ENCODE measurements at places on chromosomes 6 and 20.
A peak's percentile ranks its signal among the peaks of the same experiment; 100 is the strongest.

GRCh38 chr20:49999329-49999728, 16.5 kb downstream of the SNAI1 start:
- no peak for DNase-seq

DNA sequence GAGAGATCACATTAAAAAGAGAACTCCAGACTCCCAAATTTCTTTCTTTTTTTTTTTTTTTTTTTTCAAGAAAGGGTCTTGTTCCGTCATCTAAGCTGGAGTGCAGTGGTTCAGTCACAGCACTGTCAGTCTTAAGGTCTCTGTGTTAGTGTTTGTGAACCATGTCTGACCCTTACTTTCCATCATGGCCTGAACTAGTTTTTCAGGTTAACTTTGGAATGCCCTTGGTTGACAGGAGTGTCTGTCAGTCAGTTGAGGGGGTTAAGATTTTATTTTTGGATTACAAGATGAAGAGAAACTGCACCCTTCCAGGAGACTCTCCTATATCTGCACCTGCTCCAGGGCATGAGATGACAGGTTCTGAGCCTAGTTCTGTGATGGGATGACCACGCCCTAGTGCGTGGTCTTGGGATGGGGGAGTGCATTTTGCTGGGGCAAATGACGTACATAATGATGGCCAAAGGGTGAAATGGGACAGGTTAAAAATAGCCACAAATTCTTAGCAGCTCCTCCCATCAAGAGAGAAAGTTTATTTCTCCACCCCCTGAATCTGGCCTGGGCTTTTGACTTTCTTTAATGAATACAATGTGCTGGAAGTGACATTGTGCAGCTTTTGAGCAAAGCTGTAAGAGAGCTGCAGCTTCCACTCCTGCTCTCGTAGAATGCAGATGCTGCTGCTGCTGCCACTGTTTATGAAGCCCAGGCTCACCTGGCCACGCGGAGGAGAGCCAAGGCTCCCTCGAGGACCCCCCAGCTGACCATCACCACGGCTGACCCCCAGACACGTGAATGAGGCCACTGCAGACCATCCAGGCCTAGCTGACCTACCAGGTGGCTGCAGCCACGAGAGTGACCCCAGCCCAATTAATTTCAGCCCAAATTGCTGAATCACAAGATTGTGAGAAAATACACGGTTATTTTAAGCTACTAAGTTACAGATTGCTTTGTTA, 29.7 kb upstream of the FAM50B start:
- no peak for DNase-seq

- no peak for DNase-seq
These were observed 11.0 kb upstream of the HDGFL1 start for GRCh38 chr6:22558288-22558882.

DNA sequence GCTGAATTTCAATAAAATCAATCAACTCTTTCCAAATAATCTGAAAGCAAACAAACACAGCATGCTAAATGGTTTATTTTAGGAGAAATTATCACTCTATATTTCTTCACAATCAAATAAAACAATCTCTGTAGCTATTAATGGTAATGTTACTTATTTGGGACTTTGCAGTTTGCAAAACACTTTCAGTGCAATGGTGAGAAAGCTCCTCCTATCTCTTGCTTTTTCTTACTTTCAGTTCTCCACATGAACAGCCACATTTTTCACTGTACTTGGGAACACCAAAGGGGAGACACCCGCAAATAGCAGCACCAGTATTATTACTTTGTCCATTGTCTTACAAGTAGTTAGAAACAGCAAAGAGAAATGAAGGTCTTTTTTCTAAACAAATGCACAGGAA, 92.4 kb downstream of the DST start:
- DNase-seq, result no peak

DNA sequence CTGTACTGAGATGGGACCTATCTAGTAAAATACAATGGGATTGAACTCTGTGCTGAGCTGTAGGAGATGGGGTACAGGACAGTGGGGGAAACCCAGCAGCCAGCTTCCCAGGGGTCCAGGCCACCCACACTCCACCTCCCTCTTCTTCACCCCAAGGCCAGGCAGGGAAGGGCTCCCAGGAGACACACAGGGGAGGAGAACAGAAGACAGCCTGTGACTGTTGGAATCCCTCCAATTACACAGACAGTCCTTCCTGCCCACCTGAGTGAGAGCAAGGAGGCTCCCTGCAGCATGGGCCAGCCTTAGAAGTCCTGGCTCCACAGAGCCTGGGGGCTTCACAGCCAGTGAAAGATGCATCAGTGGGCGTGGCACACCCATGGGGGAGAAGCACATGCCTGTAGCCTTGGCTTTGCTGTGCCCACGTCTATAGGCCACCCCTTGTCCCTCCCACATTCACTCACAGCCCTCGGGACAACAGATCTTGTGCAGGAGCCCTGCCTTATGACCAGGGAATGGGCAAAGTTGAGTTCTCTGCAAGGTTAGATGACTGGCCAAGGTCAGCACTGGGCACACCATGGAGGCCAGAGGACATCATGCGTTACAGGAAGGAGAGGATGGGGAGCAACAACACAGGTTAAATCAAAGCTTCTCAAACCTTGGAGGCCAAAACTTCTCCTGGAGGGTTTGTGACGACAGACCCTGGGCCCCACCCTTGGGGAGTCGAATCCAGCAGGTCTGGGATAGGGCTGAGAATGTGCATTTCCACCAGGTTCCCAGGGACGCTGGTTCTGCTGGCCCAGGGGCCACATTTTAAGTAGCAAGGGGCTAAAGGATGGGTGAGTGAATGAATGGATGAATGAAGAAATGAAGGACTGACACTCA, 12.3 kb upstream of the CST7 start:
- DNase-seq, result no peak

DNA sequence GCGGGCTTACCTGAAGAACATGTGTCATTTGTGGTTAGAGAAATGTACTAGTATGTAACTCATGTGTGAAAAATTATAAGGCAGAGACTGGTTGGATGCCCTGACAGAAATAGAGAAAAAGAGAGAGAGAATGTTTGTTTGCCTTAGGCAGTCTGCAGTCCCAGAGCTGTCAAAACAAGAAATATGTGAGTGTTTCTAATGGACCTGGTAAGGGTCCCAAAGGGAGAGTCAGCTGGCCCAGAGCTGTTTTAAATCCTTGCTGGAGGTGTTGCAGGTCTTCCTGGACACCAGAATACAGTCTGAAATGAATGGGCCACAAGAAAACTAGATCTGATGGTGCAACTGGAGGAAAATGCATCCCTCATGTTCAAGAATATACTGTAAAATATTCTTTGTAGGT, 158.3 kb upstream of the OGFRL1 start:
- DNase-seq, result no peak

DNA sequence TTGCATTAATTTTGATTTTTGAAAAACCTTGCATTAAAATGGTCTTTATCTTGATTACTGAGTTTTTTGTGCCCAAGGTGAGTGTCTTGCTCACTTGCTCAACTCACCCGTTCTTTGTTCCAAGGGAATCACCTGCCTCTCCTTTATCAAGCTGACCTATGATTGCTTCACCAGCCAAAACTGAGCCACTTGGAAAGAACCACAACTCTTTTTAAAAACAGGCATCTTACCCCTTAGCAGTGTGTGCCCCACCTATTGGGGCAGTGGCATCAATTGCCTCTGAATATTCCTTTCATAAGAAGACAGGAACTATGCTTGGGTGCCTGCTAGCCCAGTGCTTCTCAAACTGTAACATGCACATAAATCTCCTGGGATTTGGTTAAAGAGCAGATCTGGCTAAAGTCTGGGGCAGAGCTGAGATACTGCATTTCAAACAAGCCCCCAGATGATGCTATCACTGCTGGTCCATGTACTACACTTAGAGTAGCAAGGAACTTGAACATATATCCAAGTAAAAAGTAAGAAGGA, 3.3 kb upstream of the STK38 start:
- no peak for DNase-seq

- DNase-seq, result no peak
These were observed 252.9 kb downstream of the TPBG start for GRCh38 chr6:82616386-82617028.

DNA sequence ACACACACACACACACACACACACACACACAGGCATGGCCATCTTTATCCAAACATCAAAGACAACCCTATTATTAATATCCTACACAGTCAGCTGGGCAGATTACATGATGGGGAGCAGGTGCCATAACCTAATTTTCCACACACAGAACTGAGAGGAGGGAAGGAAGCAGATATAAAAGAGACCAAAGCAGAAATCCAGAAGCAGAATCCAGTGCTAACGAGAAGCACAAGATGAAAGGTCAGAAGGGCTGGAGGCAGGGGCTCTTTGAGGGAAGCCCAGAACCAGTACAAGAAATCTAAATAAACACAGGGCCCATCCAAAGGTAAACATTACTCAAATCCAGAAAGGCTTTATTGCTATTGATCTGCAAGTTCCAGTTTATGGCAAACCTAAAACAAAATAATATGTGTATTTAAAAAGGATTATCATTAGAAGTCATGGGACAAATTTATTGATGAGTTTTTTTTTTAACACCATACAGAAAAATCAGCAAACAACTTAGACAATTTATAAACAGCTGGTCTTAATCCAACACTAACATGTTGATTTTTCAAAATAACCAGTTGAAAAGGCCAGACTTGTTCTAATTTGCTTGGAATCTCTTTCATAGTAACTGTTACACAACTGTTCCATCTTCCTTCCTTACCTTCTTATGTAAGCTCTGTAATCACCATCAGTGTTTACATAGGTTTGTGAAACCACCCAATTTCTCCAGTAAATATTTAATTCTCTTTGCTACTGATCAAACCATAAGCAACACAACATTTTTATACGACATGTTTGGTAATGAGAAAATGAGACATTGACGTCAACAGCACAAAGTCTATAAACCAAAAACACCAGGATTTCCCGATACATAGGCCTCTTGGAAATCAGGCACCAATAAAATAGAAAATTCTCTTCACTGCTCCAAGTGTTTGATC, 34.2 kb downstream of the SLC23A2 start:
- DNase-seq, result no peak

- no peak for DNase-seq
These were observed 7.5 kb upstream of the BAK1 start for GRCh38 chr6:33587529-33587928.

- no peak for DNase-seq
These were observed 463.0 kb upstream of the AGPAT4 start for GRCh38 chr6:161736781-161737292.

DNA sequence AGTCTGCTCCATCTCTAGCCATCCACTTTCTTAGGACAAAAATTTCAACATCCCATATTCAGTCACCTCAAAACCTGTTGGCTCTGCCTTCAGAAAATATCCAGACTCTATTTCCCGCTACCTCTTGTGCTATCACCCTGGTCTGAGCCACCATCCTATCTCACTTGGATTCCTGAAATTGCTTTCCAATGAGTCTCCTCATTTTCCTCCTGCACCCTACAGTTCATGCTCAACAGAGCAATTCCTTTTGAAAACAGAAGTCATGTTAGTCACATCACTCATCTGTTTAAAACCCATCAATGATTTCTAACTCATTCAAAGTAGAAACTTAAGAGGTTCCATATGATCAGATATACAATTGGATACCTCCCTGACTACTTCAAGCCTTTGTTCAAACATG, 229.9 kb downstream of the ADGRG6 start:
- DNase-seq, result no peak

GRCh38 chr6:73393278-73393677, 1.4 kb upstream of the DDX43 start:
- DNase-seq, result no peak

- no peak for DNase-seq
These were observed 43.4 kb upstream of the SPTLC3 start for GRCh38 chr20:12965212-12965869.

GRCh38 chr20:12827816-12828385, 180.9 kb upstream of the SPTLC3 start:
- DNase-seq, result peak; percentile 12

- peak; percentile 73 for DNase-seq
These were observed 174.4 kb upstream of the RIN2 start for GRCh38 chr20:19583532-19584175.

DNA sequence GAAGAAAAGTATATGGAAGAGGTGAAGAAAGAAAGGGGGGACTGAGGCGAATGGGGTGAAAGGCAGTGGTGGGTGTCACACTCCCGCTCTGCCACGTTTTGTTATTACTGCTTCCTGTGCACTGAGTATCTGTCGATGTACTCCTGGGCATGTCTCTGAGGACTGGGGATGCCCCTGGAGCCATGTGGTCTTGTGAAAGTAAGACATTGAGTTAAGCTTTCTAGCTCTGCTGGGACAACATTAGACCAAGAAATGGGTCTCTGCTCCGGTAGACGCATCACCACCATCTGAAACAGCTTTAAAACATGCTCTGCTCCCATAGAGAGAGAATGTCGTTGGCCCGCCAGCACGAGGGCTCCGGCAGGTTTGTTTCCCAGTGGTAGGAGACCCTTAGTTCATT, 40.0 kb downstream of the IRF4 start:
- no peak for DNase-seq

DNA sequence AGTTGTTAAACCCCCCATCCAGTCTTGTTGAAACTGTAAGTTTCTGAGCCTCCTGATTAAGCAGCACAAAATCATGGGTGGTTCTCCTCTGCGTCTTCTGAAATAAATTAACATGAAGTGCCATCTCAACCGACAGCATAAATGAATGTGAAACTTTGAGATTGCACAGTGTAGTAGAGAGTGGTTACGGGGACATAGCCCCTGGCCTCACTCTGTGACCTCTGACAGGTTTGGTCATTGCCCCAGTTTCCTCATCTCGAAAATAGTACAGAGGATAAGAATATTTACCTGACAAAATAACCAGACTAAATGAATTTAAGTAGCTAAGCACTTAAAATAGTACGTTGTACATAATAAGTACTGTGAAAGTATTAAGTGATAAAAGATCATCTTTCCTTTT, 19.1 kb downstream of the NKX2-4 start:
- no peak for DNase-seq

DNA sequence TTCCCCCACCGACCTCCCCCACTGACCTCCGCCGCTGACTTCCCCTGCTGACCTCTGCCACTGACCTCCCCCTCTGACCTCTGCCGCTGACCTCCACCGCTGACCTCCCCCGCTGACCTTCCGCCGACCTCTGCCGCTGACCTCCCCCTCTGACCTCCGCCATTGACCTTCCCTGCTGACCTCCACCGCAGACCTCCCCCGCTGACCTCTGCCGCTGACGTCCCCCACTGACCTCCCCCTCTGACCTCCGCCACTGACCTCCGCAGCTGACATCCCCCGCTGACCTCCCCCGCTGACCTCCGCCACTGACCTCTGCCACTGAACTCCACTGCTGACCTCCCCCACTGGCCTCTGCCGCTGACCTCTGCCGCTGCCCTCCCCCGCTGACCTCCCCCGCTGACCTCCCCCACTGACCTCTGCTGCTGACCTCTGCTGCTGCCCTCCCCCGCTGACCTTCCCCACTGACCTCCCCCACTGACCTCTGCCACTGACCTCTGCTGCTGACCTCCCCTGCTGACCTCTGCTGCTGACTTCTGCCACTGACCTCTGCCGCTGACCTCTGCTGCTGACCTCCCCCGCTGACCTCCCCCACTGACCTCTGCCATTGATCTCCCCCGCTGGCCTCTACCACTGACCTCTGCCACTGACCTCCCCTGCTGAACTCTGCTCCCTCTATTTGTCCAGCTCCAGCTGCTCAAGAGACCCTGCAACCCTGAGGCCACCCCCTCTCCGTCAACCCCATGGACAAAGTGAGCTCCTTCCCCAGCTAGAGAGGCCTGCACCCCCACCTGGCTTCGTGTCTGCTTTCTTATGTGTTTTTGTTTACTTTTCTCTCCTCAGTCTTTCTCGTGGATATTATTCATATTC, 91.4 kb upstream of the AFDN start:
- DNase-seq, result peak; percentile 78
